Activated CD4-positive, alpha-beta T cell treated with anti-CD3 and anti-CD28 coated beads, Interleukin-10, Interleukin-2, amounts not matched to agents 100 ng/mL and 50 ng/mL, durations not matched to agents 16 hours and 8 hours (primary cell): ENCODE measurements at places on chromosomes 6 and 20.

DNA sequence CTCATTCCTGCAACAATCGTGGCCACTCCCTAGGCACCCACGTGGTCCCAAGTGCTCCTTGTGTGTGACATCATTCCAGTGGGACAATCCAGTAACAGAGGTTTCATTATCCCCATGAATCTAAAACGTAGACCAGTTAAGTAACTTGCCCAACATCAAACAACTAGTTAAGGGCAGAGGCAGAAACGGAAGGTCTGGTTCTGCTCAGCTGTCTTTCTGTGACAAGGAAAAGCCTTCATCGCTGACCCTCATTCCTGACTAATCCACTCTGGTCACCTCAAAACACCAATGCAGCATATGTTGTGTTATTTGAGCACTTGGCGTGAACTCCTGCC is 261.4 kb upstream of the JARID2 start:
- no peak for DNase-seq

DNA sequence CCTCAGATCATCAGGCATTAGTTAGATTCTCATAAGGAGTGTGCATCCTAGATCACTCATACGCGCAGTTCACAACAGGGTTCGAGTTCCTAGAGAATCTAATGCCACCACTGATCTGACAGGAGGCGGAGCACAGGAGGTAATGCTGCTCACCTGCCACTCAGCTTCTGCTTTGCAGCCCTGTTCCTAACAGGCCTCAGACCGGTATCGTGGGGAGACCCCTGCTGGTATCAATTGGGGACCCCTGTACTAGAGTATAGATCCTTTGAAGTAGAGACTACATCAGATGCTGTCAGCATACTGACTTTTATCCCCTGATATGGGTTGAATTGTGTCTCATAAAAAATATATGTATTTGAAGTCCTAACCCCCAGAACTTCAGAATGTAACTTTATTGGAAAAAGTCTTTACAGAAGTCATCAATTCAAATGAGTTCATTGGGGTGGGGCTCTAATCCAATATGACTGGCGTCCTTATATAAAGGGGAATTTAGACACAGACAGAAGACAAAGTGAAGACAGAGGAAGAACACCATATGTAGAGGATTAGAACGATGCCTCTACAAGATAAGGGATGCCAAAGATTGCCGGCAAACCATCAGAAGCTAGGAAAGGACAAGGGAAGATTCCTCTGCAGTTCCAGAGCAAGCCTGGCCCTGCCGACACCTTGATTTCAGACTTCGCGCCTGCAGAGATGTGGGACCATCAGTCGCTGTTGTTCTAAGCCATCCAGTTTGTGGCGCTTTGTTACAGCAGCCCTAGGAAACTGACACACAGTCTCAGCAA is 104.4 kb upstream of the BTBD3 start:
- no peak for DNase-seq

GRCh38 chr6:113414511-113414910 is 442.6 kb upstream of the MARCKS start:
- DNase-seq = no peak

- peak; percentile 58 for DNase-seq
Measured at GRCh38 chr6:88650029-88650619, 313.3 kb downstream of the RNGTT start.

- peak; percentile 72 for DNase-seq
Measured at GRCh38 chr20:31822421-31823330, 3.5 kb downstream of the MYLK2 start.

- no peak for DNase-seq
Measured at GRCh38 chr6:36793913-36794712, 45.1 kb downstream of the CPNE5 start.

DNA sequence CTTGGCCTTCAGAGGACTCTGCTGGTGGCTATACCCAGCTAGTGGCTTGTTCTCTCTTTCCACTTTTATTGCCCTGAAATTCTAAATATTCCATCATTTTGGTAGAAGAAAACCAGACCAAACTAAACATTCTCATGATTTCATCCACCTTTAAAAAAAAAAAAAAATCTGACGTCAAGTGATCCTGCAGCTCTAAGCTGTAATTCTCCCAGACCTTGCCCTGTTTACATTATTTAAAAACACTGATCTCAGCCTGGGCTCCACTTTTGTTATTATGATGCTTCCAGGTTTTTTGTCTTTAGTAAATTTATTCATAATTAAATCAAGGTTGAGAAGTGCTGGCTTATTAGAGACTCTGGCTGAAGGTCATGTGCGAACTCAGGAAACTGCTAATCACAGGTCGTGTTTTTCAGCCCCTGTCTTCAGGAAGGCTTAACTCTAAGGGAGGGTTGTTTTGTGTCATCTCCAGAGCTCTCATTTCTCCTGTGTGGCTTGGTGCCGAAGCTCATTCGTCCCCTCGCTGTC is 114.4 kb downstream of the MTHFD1L start:
- no peak for DNase-seq

DNA sequence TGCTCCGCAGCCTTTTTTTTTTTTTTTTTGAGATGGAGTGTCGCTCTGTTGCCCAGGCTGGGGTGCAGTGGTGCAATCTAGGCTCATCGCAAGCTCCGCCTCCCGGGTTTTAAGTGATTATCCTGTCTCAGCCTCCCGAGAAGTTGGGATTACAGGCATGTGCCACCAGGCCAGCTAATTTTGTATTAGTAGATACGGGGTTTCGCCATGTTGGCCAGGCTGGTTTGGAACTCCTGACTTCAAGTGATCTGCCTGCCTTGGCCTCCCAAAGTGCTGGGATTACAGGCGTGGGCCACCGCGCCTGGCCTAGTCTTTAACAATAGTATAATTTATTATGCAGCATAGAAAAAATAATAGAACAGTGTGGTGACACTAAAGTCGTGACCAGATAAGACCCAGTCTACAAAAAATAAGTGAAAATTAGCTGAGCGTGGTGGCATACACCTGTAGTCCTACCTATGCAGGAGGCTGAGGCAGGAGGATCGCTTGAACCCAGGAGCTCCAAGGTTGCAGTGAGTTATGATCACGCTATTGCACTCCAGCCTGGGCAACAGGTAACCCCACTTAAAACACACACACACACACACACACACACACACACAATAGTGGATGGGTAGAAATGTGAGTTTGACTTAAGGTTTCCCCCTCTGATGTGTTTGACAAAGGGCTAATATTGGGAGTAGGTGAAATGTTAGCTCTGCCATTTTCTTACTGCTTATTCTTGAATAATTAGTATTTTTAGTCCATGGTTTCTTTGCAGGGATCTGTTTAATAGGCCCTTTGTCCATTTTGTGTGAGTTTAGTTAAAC is 6.5 kb downstream of the PIM1 start:
- no peak for DNase-seq

DNA sequence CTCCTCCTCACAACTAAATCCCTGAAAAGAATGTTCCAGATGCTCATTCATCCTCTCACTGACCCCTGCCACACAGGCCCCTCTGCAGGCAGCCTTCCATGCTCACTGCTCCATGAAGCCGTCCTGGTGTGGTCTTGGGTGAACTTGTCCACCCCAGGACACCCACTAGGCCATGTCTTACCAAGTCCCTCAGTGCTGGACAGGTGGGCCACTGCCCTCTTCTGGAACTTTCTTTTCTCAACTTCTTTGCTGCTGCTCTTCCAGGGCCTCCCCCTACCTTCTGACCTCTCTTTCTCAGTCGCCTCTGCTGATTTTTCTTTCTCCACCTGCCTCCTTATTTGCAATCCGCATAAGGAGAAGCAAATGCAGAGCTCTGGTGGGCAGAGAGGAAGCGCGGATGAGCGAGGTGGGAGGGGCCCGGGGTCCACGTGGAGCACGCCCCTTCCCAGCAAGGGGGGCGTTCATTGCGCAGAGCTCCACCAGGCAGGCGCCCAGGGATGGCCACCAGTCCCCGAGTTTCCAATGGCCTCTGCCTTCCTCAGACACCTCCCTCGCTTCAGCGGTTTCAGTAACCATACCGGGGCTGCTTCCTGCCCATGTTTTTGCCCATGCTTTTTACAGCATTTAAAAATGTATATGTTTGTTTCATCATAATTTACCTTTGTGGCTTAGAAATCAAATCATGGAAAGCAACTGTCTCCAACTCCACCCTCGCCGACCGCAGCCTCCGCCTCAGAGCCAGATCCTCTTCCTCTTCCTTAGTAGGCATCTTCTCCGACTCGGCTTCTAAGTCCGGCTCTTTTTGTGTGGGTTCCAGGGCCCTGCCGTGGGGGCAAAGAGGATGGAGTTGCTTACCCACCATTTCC is 129.6 kb downstream of the ZDHHC14 start:
- peak; percentile 29 for DNase-seq

DNA sequence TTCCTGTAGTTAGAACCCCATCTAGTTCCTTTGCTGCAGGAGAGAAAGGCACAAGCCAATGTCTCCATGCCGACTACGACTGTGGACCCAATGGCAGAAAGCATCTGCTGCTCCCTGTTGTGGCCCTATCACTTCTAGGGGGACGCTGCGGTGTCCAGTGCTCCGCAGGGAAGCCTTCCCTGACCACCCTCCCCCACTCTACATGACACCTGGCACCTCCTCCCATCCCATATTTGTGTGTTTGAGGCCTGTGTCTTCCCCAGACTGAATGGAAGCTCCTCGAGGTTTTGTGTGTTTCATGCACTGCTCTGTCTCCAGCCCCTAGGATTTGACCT is 159.5 kb downstream of the DTNBP1 start:
- no peak for DNase-seq

- DNase-seq = no peak
Measured at GRCh38 chr6:123803504-123804013, at the start of gene NKAIN2. TSS of gene NKAIN2 (plus strand) at chr6:123803865.

DNA sequence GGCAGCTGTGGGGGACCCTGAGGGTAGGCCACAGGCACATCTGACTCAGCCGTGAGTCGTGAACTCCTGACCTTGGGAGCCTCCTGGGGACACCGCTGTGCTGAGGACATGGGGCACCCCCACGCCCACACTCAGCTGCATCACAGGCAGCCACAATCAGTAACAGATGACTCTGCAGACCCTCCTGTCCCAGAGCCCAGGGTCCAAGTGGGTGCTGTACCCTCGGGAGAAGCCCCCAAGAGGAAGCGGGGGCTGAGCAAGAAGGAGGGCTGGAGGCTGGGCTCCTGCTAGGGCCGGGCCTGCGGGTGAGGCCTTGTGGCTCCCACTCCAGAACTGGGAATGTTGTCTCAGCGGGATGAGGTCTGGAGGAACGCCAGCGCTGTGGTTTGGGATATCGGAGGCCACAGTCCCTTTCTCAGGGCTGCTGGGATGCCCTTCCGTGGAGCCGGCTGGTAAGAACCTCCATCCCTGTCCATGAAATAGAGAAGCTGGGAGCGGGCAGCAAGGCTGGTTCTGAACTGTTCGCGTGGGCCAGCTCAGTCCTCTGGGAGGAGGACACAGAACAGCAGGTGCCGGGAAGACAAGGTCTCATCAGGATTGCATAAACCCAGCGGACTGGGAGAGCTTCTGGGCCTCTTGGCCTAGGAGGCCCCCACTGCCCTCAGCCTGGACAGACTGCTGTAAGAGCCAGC is 3.1 kb upstream of the LAMA5 start:
- no peak for DNase-seq
